Stimulated activated CD4-positive, alpha-beta T cell treated with anti-CD3 and anti-CD28 coated beads, TNF-alpha, amount 100 ng/mL, for 1 hour (primary cell): ENCODE measurements at places on chromosomes 6 and 20.

GRCh38 chr20:19392344-19393130 is 180.1 kb downstream of the SLC24A3 start:
- no peak for DNase-seq

DNA sequence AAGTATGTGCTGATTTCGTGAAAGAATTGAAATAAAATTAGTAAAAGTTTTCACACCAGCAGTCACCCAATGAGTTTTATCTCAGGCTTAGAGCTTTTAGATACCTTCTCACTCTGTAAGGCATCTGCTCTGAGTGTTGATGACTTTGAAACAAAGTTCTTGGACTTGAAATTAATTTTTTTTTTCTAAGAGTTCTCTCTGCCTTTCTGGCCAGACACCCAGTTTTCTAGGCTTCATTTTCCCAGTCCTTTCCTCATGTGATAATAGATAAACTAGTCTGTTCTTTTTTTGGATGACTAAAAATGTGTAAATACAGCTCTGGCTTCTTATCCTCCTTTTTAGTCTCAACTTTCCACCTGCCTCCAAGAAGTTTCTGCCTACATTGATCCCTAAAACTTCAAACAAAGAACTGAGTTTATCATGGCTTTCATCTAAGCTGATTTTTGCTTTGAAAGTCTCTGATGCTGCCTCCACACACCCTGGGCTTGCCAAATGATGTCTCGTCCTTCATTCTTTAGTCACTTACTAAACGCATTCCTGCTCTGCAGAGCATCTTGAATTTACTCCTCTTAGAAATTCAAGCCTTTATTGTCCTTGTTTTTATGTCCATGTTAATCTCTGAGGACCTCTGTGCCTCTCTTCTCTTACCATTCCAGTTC is 32.7 kb downstream of the SLX4IP start:
- DNase-seq, result no peak

DNA sequence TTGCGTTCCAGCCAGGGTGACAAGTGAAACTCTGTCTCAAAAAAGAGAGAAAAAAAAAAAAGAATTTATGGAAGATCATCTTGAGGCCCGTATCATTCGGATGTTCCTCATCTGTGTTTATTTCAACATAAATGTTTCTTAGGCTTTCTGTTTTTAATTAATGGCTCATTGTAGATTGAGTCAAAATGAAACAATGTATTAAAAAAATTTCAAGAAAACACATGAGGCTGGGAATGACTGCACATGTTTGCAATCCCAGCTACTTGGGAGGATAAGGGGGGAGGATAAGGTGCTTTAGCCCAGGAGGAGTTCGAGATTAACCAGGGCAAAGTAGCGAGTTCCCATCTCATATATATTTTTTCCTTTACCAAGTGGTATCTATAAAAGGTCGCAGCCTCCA is 47.3 kb downstream of the ITCH start:
- no peak for DNase-seq

DNA sequence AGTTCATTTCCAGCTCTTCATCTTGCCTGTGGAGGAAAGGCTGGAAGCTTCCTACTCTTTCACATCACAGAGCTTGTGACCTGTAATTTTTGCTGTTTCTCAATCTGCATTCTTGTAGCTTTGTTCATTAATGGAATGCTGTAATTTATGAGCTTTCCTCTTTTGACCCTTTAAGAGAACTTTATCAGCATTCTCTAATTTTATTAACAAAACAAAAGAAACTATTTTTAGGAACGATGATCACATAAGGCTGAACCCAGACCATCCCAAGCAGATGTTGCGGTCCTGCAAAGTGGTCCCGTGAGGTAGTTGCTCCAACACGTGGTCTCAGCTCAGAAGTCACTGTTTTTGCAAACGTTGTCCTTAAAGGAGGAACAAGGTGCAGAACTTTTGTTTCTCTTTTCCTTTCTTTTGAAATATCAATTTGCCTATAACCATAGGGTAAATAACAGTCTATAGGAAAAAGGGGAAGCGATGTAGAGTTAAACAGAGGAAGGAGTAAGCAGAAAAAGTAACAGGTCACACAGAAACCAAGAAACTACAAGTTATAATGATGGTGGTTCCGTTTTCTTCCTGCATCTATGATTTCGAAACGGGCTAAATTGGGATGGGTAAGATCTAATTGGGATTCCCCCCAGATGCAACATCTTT is 121.3 kb upstream of the PHACTR1 start:
- DNase-seq, result no peak

DNA sequence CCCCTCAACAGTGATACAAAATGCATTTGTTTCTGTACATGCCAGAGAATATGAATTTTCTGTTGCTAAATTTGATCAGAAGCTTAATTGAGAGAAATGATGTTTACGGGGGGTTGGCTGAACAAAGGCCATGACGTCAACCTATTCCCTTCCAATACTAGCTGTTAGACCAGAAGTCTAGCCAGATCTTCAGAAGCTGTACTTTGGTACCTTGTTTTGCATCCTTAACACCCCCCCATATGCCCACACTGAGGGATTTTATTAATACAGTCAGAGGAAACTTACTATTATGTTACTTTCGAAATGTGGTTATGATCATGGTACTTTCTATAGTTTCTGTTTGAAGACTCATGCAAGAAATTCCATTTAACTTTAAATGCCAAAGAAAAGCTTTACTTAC is 3.1 kb downstream of the NCOA7 start:
- DNase-seq, result no peak

DNA sequence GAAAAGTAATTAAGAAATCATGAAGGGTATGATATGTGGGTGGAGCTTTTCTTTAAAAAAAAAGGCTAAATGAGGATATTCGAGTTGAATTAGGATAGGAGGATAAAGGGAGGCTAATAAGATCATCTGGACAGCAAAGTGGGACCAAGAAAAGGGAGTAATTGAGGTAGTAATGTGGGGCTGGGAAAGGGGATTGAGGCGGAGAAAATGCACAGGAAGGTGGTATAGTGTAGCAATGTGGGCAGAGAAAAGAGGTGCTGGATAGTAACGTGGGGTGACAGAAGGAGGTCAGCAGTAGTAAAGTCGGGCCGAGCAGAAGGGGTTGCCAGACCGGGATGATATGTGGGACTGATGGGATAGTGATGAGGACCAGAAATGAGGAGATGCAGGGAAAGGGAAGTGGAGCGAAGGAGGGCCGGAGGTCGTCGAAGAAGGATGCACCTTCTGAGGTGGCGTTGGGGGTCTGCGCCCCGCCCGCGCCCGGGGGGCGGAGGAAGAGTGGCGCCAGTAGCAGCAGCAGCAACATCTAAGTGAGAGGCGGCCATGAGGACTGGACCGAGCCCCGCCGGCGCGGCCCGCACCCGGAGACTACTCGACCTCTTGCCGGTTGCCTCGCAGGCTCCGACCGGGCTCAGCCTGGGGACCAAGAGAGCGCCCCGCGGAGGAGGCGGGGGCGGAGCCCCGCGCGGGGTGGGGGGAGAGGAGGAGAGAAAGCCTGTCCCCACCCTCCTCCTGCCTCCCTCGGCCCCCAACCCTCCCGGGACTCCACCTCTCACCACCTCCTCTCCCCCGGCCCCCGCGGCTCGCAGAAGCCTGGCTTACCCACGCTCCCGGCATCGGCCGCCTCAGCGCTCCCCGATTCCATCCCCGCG is 887 bp downstream of the GABBR1 start:
- DNase-seq, result peak; percentile 27

- no peak for DNase-seq
Observed at GRCh38 chr6:149236589-149236988, 80.9 kb upstream of the TAB2 start.

DNA sequence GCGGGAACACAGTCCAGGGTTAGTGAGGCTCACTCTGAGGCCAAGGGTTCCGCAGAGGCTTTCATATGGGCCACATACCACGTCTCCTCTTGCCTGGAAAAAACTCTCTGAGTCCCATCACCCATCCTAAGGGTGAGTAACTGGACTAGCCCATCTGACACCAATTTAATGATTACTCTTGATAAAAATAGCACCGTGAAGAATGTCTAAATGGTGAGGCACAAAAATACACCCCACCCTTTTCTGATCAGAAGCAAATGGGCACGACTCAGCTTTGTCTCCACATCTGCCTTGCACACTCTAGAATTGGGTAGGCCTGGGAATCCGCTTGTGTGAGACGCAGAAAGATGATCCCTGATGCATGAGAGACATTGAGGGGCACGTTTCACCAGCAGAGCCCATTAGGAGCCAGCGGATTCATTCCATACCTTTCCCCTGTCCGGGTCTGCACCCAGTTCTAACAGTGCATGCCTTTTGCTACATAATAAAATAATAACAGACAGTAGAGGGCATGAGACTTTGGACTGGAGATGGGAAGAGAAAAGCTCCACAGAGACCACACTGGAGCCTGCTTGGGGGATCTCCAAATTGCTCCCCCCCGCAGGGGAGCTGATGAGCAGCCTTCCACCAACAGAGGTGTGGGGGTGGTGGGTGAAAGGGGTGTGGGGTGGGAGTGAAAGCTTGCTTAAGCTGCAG is 110.0 kb upstream of the KCNK16 start:
- no peak for DNase-seq

DNA sequence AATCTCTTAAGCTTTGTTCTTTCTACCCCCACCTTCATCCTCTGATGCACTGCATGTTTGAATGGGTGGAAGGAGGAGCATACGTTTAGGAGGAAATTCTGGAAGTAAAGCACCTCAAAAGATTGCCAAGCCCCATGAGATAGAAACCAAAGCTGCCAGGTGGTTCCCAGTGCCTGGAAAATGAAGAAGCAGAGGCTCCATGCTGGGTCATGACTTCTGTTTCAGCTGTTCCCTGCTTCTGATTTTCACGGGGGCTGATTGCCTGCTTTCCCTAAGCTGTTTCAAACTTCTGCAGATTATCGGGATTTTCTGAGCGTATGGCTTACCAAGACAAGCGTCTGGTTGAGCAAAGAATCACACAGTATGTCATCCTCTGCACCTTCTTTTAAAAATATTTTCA is 87.5 kb upstream of the SYNDIG1 start:
- no peak for DNase-seq

GRCh38 chr6:37988696-37989095 is 169.2 kb downstream of the ZFAND3 start:
- DNase-seq, result no peak

- no peak for DNase-seq
Observed at GRCh38 chr6:119479860-119480655, 130.5 kb upstream of the MAN1A1 start.

GRCh38 chr6:121647905-121648304 is 212.5 kb downstream of the GJA1 start:
- DNase-seq, result no peak
